ENCODE measurements at places on chromosomes 12 and 14.

GRCh38 chr12:88934163-88934747 lies 354.0 kb upstream of the KITLG start:
- DNase-seq, result peak; percentile 56

- no peak for DNase-seq
Measured at GRCh38 chr12:14521822-14522221, 45.9 kb downstream of the PLBD1 start.

DNA sequence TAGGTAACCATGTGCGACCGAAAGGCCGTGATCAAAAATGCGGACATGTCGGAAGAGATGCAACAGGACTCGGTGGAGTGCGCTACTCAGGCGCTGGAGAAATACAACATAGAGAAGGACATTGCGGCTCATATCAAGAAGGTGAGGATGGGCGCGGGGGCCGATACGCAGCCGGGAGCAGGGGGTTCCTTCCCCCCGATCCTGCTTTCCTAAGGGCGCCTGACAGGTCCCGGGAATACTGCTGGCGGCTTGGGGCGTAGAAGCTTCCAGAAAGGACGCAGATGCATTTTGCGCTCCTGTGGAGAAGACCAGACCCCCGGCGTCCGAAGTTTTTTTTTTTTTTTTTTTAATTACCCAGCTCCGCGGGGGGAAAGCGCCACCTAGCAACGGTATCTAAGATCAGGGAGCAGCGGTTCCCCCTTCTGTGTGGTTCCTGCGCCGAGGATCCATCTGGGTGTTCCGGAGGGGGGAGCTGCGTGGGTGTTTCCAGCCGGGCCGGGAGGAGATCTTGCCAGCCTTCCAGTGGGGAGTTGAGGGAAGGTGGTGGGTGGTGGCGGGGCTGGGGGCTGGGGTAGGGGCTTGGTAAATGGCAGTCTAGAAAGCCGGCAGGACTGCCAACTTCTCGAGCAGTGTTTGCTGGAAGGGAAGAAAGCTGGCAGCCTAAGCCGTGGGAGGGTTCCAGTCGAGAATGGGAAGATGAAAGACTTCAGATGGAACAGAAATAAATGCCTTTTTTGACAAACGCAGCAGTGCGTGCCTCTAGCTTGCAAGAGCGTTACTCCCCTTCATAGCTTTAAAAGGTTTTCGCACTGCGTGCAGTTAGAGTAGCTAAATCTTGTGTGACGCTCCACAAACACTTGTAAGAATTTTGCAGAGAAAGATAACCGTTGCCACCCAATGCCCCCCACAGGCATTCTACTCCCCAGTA lies 764 bp downstream of the DYNLL1 start:
- DNase-seq, result peak; percentile 63

GRCh38 chr12:14751986-14752385 lies 51.3 kb downstream of the WBP11 start:
- DNase-seq, result no peak

GRCh38 chr12:117850048-117850447 lies 118.7 kb downstream of the KSR2 start:
- DNase-seq, result peak; percentile 66

GRCh38 chr12:9969673-9970072 lies 1.5 kb upstream of the CLEC12A start:
- no peak for DNase-seq

GRCh38 chr14:54446161-54446693 lies 5.1 kb upstream of the CNIH1 start:
- DNase-seq, result no peak

- peak; percentile 3 for DNase-seq
Measured at GRCh38 chr12:107238296-107238695, 144.9 kb upstream of the CRY1 start.

DNA sequence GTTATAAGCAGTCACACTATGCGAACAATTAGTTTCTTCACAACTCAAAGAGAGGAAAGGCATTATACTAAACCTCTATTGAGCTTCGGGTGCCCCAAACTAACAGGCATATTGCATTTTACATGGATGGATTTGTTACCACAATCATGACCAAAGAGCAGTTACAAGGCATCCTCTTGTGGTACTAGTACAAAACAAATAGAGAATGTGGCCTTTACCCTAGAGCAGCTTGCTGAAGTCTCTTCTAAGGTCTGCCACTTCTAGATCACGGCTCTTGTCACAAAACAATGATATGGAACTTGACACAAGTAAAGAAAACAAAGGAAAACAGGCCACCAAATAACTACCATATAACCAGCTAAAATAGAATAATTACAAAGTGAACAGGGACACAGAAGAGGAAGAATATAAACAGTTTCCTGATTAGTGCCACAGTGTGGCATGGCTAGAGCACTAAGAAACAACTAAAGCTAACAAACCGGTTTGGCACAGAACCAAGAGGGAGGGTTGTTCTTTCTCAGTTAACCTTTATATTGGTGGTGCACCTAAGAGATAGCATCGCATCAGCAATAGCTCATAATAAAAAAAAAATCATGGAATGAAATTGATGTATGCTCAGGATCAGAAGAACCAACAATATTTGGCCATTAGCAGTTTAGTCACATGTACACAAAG lies 209.7 kb upstream of the ATP2B1 start:
- DNase-seq, result no peak

Data from EH (cell line).